ENCODE measurements at places on chromosomes 6 and 20. TPM values are rescaled to one million over a fixed set of nuclear protein-coding genes. Genes with fewer than 3 reads are reported as not detected.
A peak's percentile ranks its signal among the peaks of the same experiment; 100 is the strongest.

DNA sequence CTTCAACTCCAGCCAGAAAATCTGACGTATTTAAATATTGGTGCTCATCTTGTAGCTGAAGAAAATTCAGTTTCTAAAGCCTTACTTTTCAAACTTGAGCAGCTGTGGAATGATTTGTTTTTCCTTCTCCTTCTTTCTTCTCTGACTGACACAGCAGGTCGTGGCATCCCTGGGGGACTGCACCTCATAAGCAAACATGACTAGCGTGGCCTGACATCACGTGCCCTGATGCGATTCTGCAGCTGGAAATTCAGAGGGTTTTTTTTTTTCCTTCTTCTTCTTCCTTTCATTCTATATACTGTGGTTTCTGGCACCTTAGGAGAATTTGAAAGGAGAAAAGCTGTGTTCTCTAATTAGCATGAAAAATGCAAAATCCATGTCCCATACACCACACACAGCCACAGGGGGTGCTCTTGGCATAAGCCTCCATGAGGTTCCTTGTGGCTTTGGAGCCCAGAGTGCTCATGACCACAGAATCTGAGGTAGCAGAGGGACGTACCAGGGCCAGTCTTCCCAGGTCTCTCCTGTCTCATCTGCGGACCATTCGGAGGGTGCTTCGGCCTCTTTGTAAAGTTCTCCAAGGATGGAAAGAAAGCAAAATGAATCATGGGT is 258.5 kb upstream of the CDH4 start:
- H3K36me3 ChIP-seq = no peaks in the 10 kb centered on the region
- H3K27ac ChIP-seq = no peak overlapping the region
- no peaks in the 10 kb centered on the region for H3K4me1 ChIP-seq
- H3K4me3 ChIP-seq = no peak overlapping the region
- H3K27me3 ChIP-seq = no peaks in the 10 kb centered on the region
- no peak for DNase-seq

- H3K36me3 ChIP-seq = no peaks in the 10 kb centered on the region
- no peaks in the 10 kb centered on the region for H3K27me3 ChIP-seq
- H3K4me3 ChIP-seq = no peak overlapping the region
- H3K27ac ChIP-seq = no peak overlapping the region
- H3K4me1 ChIP-seq = no peaks in the 10 kb centered on the region
Observed at GRCh38 chr6:46828939-46829338, 35.8 kb downstream of the MEP1A start.

DNA sequence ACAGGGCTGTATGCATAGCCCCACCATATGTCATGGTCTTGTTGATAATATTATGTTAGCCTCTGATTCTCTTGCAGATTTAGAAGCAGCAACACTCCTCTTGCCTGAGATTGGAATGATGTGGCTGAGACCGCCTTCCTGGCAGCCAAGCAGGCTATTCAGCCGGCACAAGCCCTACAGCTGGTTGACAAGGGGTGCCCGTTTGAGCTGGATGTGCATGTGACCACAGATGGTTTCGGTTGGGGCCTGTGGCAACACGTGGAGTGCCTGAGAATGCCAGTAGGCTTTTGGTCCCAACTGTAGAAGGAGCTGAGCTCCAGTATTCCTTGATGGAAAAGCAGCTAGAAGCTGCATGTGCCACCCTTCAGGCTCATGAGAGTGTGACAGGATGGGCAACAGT is 303.6 kb upstream of the POU3F2 start:
- H3K27me3 ChIP-seq = no peaks in the 10 kb centered on the region
- no peak overlapping the region for H3K4me3 ChIP-seq
- no peak for DNase-seq
- H3K4me1 ChIP-seq = no peaks in the 10 kb centered on the region
- H3K27ac ChIP-seq = no peak overlapping the region

- H3K4me3 ChIP-seq = no peak overlapping the region
- H3K4me1 ChIP-seq = peaks cover 17% of the 10 kb centered on the region
- H3K27ac ChIP-seq = no peak overlapping the region
- H3K36me3 ChIP-seq = peaks cover 3% of the 10 kb centered on the region
Observed at GRCh38 chr6:157063176-157063905, 260.0 kb downstream of the TMEM242 start.

GRCh38 chr6:77535172-77535571 is 71.9 kb upstream of the HTR1B start:
- no peaks in the 10 kb centered on the region for H3K36me3 ChIP-seq
- no peak overlapping the region for H3K4me3 ChIP-seq
- no peak overlapping the region for H3K27ac ChIP-seq

DNA sequence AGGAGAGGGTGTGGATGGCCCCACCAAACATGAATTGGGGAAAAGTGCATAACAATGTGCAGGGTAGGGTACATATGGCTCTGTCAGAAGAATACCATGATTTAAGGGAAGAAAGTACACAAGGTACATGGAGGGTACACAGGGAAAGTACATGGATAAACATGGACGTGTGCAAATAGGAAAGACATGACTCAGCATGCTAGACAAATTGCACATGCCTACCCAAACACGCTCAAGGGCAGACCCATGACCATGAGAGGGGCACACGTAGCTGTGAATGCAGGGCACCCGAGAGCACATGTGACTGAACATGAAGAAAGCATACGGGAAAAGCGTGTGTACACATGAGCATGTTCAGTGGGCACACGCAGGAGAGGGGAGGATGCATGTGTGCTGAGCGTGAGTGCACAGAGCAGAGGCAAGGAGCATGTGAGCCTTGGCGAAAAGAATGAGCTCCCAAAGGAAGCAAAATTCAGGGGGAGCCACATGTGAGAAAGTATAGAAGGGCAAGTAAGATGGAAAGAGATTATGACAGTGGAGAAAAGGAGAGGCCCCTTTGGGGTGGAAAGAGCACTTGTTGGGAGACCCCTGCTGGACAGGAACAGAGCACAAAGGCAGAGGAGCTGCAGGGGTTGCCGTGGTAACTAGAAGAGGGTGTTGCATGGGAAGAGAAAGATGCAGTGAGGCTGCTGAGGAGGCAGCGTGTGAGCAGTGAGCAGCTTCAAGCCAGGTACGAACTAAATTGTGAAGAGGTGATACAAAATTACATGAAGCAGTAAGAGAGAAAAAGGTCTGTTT is 17.8 kb downstream of the OR2H2 start:
- H3K4me1 ChIP-seq = no peaks in the 10 kb centered on the region
- H3K4me3 ChIP-seq = no peak overlapping the region
- H3K36me3 ChIP-seq = peaks cover 40% of the 10 kb centered on the region
- no peak overlapping the region for H3K27ac ChIP-seq
- H3K27me3 ChIP-seq = no peaks in the 10 kb centered on the region

GRCh38 chr6:128310451-128310850 is 209.9 kb downstream of the PTPRK start:
- no peaks in the 10 kb centered on the region for H3K27me3 ChIP-seq
- no peaks in the 10 kb centered on the region for H3K4me1 ChIP-seq
- DNase-seq = no peak

GRCh38 chr6:2940010-2940850 is 31.1 kb downstream of the SERPINB6 start:
- peak overlapping the region; percentile 66 for H3K4me3 ChIP-seq
- no peaks in the 10 kb centered on the region for H3K27me3 ChIP-seq
- DNase-seq = peak; percentile 75
- H3K4me1 ChIP-seq = peaks cover 69% of the 10 kb centered on the region

DNA sequence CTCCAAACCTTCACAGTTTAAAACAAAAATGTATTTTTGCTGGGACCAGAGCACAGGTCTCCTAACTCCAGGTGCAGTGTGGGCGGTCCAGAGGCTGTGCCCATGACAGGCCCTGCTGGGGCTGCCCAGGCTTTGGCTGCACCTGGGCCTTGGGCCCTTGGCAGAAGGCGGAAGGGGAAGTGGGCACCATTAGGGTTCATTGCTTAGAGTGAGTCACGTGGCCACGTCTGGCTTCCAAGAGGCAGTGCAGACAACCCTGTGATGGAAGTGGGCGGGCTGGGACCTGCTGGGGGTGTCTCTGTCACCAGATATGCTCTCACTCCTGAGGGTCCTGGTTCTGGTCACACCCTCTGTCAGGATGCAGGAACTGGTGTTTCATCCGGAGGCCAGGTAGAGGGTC is 302.2 kb downstream of the QKI start:
- H3K4me1 ChIP-seq = peaks cover 11% of the 10 kb centered on the region
- no peak for DNase-seq
- no peak overlapping the region for H3K4me3 ChIP-seq
- no peaks in the 10 kb centered on the region for H3K36me3 ChIP-seq

DNA sequence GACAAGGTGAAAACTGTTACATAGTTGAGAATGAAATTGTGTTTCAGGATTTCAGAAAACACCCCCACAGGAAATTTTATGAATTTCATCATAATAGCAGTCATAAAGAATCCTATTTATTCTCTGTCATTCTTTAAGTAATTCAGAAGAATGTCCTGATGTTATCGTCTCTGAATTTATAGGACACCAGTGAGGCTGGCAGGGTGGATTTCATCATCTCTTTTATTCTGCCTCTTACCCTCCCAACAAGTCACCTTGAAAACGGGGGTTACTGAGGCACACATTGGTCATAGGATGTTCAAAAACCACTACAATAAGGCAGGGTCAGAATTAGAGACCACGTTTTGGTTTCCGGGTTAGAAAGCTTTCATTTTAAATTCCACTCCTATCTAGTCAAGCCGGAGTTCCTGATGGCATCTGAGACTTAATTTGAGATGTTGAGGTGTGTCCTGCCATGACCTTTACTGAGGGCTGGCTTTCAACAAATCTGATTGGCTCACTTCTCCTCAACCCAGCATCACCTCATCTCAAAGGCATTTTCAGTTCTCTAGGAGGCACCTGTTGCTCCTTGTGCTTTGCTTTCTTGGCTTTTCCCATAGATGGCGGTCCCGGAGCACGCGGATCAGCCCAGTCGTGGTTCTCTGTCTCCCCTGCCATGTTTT is 230.6 kb upstream of the SUPT3H start:
- no peak overlapping the region for H3K27ac ChIP-seq
- H3K4me1 ChIP-seq = peaks cover 5% of the 10 kb centered on the region
- no peak overlapping the region for H3K4me3 ChIP-seq
- no peaks in the 10 kb centered on the region for H3K27me3 ChIP-seq
- no peaks in the 10 kb centered on the region for H3K36me3 ChIP-seq

- peak overlapping the region; percentile 15 for H3K4me3 ChIP-seq
- H3K36me3 ChIP-seq = no peaks in the 10 kb centered on the region
Observed at GRCh38 chr6:137791281-137792159, 75.5 kb upstream of the TNFAIP3 start.

DNA sequence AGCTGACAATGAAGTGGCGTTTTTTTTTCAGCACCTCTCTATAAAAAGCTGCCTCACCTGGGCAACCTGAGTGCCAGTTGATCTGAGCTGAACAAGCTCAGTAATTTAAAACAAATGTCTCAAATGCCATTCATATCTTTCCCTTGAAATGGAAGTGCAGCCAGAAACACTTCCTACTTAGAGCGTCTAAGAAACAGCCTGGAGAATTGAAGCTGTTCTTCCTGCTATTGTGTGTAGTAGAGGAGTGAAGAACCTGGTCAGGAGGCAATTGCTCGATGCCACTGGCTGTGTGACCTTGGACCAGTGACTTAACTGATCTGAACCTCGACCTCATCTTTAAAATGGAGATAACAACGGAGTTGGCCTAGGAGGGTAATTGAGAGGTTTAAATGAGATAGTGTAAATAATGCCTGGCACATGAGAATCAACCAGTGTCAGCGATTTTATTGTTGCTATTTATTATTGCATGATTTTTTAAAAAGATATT is 95.4 kb upstream of the FOXQ1 start:
- H3K27ac ChIP-seq = no peak overlapping the region
- DNase-seq = no peak
- no peak overlapping the region for H3K4me3 ChIP-seq
- H3K27me3 ChIP-seq = no peaks in the 10 kb centered on the region

DNA sequence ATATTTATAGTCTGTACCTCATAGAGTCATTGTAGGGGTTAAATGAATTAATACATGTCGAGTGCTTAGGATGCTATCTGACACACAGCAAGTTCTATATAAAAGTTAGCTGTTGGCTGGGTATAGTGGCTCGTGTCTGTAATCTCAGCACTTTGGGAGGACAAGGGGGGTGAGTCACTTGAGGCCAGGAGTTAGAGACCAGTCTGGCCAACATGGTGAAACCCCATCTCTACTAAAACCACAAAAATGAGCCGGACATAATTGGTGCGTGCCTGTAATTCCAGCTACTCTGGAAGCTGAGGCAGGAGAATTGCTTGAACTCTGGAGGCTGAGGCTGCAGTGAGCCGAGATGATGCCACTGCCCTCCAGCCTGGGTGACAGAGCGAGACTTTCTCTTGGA is 222.9 kb downstream of the UBE3D start:
- H3K27me3 ChIP-seq = no peaks in the 10 kb centered on the region
- no peak overlapping the region for H3K4me3 ChIP-seq
- no peak for DNase-seq
- H3K27ac ChIP-seq = no peak overlapping the region

DNA sequence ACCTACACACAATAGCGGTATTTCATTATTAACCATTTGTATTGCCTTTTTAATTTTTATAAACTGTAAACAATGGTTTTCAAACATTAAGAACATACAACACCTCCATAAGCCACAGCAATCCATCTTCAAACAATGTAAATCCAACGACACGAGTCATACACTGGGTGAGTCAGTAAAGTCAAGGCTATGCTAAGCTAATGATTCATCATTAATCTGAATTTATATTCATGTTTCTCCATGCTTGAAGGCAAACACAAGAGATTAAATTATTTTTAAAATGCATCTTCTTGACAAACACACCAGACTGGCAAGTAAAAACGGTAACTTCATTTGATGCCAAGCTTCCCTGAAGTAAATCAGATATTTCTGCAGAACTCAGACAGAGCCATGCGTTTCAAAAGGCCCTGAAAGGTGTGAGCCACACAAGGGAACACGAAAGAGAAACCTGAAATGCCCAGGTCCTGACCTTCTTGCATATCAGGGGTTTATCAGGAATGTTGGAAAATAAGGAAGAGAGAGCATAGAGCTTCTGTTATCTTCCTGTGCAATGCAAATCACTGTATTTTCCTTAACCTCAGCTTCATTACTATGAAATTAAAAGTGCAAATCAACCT is 162.5 kb downstream of the ALDH8A1 start:
- H3K4me3 ChIP-seq = no peak overlapping the region
- no peak for DNase-seq
- H3K4me1 ChIP-seq = no peaks in the 10 kb centered on the region
- H3K27me3 ChIP-seq = no peaks in the 10 kb centered on the region

GRCh38 chr6:138592749-138593123 is 93.4 kb upstream of the NHSL1 start:
- no peak for DNase-seq
- no peaks in the 10 kb centered on the region for H3K27me3 ChIP-seq
- no peak overlapping the region for H3K27ac ChIP-seq
- H3K36me3 ChIP-seq = no peaks in the 10 kb centered on the region

DNA sequence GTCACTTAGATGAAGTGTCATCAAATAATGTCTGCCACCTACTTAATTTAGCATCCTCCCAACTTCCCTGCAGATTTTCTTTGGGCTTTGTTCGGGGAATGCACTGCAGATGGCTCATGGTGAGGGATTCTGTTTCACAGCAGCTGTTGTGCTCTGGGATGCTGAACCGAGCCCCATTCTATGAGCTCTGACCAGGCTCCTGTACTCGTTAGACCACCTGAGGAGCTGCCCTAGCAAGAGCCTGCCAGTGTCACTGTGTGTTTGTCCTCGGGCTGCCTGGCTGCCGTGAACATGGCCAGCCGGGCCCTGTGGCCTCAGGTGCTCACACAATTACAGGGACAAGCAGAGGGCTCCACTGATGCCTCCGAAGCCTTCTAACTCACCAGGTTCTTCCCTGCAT is 238.8 kb upstream of the ECI2 start:
- H3K27ac ChIP-seq = no peak overlapping the region
- H3K36me3 ChIP-seq = no peaks in the 10 kb centered on the region
- H3K4me1 ChIP-seq = no peaks in the 10 kb centered on the region
- no peak overlapping the region for H3K4me3 ChIP-seq

The IL17F gene
- total RNA-seq = not detected

The TTPAL gene
- 9.0 TPM for total RNA-seq

The HLA-DMA gene
- total RNA-seq = 14.4 TPM

The LPIN3 gene
- total RNA-seq = 2.4 TPM

The TPX2 gene
- total RNA-seq = 0.85 TPM

The RAET1G gene
- total RNA-seq = not detected

The TCF15 gene
- not detected for total RNA-seq
